ENCODE measurements at places on chromosomes 3 and 15. TPM values are rescaled to one million over a fixed set of nuclear protein-coding genes. Genes with fewer than 3 reads are reported as not detected.

The ECE2 gene
- total RNA-seq: 2.0 TPM

The CTXN2 gene
- total RNA-seq: not detected

The LRRIQ4 gene
- total RNA-seq: 0.33 TPM

The P2RY1 gene
- total RNA-seq: 47.6 TPM

The INKA1 gene
- total RNA-seq: 3.4 TPM

The SLC30A4 gene
- total RNA-seq: 15.9 TPM

The P3H2 gene
- 46.3 TPM for total RNA-seq

The TMC3 gene
- 0.22 TPM for total RNA-seq

The SIDT1 gene
- total RNA-seq: 4.8 TPM

The CNTN4 gene
- total RNA-seq: 98.5 TPM

The CCR8 gene
- total RNA-seq: not detected

The GOLGA8O gene
- 1.5 TPM for total RNA-seq

The GOLGA8K gene
- 0.60 TPM for total RNA-seq

The ST8SIA2 gene
- 18.9 TPM for total RNA-seq

The SST gene
- not detected for total RNA-seq

The ANKRD34C gene
- total RNA-seq: 0.22 TPM

The GASK1A gene
- total RNA-seq: 24.4 TPM

Data from camera-type eye (tissue), 1 donor.